RPMI7951 (cell line): ENCODE measurements at places on chromosomes 5 and 9.

DNA sequence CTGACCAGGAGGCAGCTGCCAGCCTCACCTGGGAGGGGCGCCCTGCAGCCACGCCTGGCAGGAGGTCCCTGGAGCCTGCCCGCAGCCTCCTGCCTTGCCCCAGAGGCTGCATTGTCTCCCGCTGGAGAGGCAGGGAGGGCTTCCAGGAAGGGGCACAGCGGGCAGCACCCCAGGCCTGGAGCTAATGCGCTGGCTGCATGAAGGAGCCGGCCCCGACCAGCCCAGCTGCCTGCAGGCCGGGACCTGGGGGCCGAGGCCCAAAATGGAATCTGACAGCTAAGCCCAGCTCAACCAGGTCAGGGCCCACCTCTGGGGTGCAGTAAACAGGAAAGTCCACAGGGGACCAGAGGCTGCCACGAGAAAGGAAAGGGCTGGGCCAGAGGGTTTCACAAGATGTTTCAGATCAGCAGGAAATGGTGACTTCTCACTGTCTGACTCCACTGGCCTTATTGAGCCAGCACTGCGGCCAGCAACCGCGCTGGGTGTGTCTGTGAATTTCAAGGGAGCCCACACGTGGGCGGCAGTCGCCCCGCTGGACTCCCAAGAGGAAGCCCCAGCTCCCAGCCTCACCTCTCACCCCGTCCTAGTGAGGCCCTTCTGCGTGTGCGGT, 18.6 kb upstream of the NOTCH1 start:
- no peak for DNase-seq

DNA sequence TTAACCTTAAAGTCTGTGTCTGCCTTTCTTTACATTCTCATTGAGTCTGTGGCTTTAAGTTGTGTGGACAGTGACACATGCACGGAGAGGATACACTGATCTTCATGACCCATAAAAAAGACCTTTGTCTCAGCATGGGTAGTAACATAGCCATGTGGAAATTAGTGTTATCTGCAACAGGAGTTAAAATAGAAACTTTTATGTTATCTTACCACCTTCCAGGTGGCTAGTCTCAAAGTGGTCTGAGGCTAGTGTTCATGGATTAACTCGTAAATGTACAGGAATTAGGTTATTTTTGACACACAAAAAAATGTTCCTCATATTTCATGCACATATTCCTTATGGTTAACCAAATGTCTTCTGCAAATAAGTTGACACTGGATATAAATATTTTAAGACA, 607.0 kb downstream of the ISL1 start:
- DNase-seq, result no peak

- DNase-seq, result no peak
These were observed 42.5 kb upstream of the MELK start for GRCh38 chr9:36530224-36530623.

- no peak for DNase-seq
These were observed 458.8 kb downstream of the SPATA31D1 start for GRCh38 chr9:82447343-82447742.

GRCh38 chr9:108468364-108468763, 387.4 kb downstream of the ACTL7B start:
- peak; percentile 82 for DNase-seq

DNA sequence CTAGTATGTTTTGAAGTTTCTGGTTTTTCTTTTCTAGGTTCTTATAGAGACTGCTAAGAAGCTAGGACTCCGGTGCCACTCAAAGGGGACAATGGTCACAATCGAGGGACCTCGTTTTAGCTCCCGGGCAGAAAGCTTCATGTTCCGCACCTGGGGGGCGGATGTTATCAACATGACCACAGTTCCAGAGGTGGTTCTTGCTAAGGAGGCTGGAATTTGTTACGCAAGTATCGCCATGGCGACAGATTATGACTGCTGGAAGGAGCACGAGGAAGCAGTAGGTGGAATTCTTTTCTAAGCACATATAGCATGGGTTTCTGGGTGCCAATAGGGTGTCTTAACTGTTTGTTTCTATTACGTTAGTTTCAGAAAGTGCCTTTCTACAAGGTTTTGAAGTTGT, 52.2 kb downstream of the MTAP start:
- DNase-seq, result peak; percentile 59

DNA sequence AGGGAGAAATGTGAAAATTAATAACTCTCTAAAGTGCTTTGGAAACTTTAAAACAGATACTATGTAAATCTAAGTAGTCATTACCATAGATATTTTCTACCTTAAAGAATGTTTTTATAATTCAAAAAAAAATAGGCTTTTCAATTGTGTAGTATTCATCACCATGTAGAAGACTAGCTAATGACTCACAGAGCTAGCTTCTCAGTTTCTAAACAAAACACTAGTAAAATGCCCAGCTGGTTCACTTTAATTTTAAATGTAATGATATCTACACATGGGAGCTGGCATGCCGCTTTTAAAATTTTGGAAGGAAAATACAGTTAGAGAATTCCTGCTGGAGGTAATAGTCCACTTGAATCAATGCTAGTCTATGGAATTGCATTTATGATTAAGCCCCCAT, 509.8 kb downstream of the CSNK1G3 start:
- DNase-seq, result no peak

DNA sequence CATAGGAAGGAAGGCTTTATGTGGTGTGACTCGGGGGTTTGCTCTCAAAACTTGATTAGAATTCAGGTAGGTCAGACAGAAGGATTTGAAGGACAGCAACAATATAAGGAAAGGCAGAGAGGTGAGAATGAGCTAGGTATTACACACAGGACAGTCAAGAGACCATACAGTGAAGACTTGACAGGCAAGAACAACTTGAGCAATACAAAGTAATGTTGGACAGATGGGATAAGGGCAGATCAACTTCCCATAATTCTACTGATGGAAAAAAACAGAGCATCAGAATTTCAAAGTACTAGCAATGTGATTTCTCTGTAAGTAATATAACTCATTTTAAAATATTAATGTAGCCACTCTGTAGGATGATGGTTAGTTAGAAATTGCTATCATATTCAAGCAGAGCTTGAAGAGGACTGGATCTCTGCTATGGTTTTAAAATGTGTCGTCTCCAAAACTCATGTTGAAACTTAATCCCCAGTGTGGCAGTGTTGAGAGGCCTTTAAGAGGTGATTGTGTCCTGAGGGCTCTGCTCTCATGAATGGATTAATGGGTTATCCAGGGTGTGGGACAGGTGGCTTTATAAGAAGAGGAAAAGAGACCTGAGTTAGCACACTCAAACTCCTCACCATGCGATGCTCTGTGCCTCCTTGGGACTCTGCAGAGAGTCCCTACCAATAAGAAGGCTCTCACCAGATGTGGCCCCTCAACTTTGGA, 22.4 kb upstream of the HOMER1 start:
- no peak for DNase-seq

- DNase-seq, result peak; percentile 15
These were observed 29.2 kb downstream of the OSMR start for GRCh38 chr5:38874948-38875456.

- peak; percentile 88 for DNase-seq
These were observed 116.8 kb upstream of the CNTLN start for GRCh38 chr9:17017931-17018491.

DNA sequence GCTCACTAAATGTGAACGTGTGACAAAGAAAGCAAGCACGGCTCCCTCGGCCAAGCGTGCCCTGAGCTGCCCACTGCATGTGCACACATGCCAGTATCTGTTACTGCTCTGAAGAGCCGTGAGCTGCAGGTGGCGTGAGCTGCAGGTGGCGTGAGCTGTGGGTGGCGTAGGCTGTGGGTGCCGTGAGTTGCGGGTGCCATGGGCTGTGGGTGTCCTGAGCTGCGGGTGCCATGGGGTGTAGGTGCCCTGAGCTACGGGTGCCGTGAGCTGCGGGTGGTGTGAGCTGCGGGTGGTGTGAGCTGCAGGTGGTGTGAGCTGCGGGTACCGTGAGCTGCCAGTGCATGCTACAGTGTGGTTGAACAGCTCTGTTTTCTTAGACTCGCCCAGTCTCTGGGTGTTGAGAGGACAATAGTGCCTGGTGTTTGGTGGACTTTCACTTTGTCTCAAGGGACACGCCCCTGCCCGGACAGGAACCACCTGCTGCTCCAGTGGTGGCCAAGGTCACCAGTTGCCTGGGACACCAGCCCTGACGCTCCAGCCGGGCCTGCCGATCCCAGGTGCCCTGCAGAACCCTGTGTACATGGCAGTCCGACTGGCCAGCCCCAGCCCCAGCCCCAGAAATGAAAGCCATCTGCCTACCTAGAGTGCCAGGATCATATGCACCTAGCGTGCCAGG, 6.7 kb downstream of the CCDC187 start:
- no peak for DNase-seq

DNA sequence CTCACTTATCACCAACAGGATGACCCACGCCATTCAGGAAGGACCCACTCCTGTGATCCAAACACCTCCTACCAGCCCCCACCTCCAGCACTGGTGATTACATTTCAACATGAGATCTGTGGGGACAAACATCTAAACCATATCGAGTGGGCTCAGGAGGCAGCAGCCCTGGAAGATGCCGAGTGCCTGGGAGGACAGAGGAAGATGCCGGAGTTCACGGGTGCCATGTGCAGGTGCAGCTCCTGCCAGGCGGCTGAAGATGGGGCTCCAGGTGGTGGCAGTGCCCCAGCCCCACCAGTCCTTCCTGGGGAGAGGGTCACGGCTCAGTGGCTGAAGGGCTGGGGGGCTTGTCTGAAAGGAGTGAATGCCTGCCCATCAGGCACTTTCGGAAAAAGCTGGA, 6.1 kb upstream of the CEP72 start:
- no peak for DNase-seq

- no peak for DNase-seq
These were observed 56.7 kb upstream of the RETREG1 start for GRCh38 chr5:16673241-16674201.

DNA sequence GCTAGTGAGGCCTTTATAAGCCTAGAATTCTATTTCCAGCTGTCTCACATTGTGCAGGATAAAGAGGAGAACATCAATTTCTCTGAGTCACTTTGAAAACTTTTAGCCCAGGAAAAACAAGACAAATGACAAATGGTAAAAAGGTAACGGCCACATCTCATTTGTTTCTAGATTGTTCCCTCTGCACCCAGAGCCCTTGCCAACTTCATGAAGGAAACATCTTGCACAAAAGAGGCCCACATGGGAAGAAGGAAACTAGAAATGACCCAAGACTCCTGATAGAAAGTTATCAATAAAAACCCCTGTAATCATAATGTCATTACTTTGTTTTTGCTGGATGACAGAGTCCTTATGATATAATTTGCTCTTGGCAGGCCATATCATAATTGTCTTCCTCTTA, 5.3 kb downstream of the DPYSL3 start:
- DNase-seq, result no peak

DNA sequence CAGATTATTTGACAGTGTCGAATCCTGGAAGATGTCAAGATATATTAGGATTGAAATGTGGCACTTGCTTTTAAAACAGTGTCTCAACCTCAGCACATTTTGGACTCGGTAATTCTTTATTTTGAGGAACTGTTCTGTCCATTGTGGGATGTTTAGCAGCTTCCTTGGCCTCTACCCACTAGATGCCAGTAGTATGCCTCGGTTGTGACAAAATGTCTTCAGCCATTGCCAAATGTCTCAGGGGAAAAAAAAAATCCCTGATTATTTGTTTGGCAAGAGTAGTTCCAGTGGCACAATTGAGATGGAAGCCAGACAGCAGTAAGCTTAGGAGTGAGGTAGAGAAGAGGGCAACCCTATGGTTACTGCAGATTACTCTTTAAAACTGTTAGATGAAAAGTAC, 694.5 kb upstream of the RIOK2 start:
- DNase-seq, result no peak

GRCh38 chr5:16980983-16981382, 44.9 kb upstream of the MYO10 start:
- DNase-seq, result peak; percentile 50

- DNase-seq, result peak; percentile 55
These were observed 271.9 kb downstream of the NSG2 start for GRCh38 chr5:174317256-174317894.

DNA sequence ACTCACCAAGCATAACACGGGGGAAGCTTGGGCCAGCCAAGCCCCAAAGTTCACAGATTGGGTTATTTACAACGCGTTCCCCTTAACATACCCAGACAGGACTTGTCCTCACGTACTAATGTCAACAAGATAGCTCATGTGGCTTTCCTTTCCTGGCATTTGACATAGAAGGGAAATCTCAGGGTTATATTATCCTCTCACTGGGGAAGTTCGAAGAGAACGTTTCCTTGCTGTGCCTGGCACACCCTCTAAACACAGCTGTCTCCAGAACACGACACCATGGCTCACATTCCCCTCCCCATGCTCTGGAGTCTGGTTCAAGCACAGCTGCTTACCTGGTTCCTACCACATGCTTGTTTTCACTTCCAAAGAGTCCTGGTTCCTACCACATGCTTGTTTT, 46.8 kb upstream of the OTULINL start:
- DNase-seq, result no peak
